ENCODE measurements at places on chromosomes 2 and 18.

GRCh38 chr18:48413342-48413741 lies 4.2 kb upstream of the ZBTB7C start:
- no peak for DNase-seq

GRCh38 chr2:41101281-41101680 lies 649.4 kb upstream of the SLC8A1 start:
- no peak for DNase-seq

GRCh38 chr18:22827216-22827615 lies 105.9 kb upstream of the RBBP8 start:
- DNase-seq = no peak

DNA sequence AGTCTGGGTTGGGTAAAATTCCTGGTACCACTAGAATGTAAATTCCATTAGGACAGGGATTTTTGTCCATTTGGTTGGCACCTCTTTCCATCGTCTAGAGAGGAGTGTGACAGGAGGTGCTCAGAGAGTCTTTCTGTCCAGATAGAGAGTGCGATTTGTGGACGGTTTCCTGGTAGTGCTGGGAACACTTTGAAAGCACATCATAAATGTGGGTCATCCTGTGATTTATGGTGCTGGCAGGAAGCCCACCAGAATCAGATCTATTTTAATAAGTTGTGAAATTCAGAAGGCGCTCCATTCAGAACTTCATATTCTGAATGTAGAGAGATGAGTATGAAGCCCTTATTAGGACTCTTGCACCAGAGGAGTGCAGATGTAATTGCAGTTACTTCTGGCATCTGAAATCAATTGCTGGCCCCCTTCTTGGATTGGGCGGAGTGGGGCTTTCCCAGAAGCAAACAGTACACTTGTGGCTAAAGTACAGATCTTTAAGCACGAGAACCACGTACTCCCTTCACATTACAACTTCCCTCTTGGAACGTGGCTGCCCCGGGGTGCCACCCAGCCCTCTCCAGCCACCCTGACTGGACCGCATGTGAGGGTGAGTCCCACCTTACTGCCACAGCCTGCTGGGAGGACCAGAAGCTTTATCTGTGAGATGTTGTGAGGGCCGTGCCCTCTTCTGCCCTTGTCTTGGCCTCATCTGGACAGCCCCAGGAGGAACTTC lies 243.2 kb downstream of the MYO3B start:
- no peak for DNase-seq

DNA sequence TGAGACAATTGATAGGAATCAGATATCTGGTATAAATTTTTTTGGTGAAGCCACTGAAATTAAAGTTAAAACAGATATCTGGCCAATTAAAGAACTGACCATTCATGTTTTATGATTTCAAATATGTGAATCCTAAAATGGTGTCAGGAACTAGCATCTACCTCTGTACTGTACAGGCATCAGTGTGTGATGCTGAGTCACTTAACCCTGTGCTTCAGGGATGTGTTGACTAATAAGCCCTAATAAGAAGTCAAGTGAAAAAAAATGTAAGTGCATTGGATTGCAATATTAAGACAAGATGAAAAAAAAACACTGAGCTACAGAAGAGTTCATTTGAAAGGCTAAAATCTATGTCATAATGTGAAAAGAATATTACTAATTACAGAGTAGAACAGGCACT lies 9.1 kb upstream of the UNC80 start:
- no peak for DNase-seq

DNA sequence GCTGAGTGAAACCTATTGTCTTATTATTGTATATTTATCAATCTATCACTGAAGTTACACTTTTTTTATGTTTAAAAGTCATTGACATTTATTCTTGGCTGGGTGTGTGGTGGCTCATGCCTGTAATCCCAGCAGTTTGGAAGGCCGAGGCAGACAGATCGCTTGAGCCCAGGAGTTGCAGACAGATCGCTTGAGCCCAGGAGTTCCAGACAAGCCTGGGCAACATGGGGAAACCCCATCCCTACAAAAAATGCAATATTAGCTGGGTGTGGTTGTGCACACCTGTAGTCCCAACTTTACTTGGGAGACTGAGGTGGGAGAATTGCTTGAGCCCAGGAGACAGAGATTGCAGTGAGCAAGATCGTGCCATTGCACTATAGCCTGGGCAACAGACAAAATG lies 97.8 kb downstream of the EPC2 start:
- no peak for DNase-seq

DNA sequence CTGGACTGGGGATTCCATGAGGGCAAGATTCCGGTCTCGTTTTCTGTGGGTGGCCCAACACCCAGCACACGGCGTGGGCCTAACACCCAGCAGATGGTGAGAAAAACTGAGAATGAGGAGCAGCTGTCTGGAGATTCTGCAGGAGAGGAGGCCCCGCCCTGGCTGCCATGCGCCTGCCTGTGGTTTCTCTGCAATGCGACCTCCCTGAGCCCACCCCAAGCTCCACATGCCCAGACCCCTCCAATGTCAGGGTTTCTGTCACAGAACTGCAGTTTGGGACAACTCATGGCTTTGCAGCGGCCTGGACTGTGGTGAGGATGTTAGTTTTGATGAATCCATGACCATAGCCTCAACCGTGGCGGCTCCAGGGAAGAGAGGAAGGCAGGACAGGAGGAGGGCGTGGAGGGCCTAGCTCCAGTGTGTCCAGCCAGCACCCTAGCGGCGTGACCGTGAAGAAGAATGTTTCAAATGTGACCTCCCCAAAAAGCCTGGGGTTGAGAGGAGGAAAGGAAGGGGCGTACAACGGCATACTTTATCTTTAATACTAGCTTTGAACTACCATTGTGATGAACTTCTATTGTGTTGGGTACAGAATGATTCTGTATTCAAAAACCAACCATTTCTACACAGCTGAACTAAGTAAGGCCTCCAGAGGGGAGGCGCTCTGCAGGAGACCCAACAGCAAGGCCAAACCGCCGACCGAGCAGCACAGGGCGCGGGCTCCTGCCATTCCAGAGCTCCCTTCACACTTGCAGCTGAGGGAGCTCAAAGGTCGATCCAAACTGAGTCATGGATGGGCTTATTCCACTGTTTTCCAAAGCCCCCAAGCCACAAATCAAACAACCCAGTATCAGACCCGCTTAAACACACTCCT lies 3.4 kb downstream of the PXDN start:
- DNase-seq = no peak

DNA sequence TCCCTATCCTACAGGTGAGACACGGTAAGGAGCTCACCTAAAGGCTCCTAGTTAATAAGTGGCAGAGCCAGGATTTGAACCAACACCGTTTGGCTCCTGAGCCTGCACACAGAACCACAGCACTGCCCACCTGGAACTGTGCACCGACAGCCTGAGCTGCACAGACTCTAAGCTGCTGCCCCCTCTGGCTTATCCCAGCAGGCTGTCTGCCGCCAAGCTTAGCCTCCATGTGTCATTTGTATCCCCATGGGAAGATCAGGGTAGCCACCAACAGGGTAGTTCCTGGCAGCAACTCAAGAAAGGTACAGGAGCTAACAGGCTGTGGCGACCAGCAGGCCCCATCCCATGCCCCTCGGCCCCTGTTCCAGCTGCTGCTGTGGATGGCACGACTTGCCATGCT lies 135.7 kb downstream of the LRRC30 start:
- DNase-seq = no peak

DNA sequence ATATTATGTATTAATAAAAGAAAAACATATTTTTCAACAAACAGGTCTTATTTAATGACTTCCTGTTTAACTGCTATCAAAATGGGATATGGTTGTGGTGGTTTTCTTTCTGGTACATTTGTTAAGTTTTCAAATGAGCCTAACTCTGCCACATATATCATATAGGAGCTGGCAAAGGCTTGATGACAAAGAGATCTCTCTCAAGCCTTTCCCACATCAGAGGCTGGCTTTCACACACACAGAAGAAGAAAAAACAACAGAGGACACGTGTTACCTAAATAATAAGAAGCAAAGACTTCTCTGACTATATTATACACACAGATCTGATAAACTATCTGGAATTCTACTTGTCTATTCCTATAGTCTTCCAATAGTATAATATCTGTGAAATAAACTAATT lies 46.1 kb downstream of the CFAP36 start:
- DNase-seq = no peak

- peak; percentile 29 for DNase-seq
Observed at GRCh38 chr18:51196811-51197660, 445 bp downstream of the MEX3C start.

GRCh38 chr18:44744161-44745121 lies 63.8 kb downstream of the SETBP1 start:
- no peak for DNase-seq

- DNase-seq = no peak
Observed at GRCh38 chr2:214995926-214996670, 142.3 kb downstream of the ABCA12 start.
